ENCODE measurements at places on chromosomes 3 and 15.

DNA sequence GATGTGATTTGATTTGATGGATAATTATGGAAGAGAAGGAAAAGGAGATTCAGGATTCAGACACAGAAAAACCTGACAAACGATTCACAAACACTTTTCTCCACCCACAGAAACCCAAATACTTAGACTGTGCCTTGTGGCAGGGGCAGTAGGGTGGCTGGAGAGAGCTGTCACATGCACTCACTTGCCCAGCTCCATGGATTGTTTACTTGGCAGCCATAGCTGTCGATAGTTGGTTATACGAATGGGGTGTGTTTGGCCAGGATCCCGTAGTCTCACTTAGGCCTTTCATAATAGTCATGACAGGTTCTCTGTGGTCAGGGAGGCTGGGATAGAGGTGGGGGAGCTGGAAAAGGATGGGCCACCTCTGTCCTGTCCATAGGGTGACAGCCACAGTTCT, 76.9 kb downstream of the CACNA1D start:
- DNase-seq = no peak

GRCh38 chr3:17054982-17055343, 170.2 kb downstream of the PLCL2 start:
- no peak for DNase-seq

- no peak for DNase-seq
Observed at GRCh38 chr3:21879184-21879886, 128.3 kb upstream of the ZNF385D start.

GRCh38 chr3:133655731-133656515, 5.8 kb downstream of the TOPBP1 start:
- DNase-seq = no peak

DNA sequence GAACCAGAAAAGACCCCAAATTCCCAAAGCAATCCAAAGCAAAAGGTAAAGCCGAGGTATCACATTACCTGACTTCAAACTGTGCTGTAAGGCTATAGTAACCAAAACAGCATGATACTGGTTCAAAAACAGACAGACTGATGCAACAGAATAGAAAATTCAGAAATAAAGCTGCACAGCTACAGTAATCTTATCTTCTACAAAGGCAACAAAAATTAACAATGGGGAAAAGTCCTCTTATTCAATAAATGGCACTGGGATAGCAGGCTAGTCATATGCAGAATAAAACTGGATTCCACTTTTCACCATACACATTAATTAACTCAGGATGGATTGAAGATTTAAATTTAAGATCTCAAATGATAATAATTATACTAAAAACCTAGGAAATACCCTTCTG, 392.6 kb upstream of the CBLB start:
- DNase-seq = no peak

GRCh38 chr3:112127522-112128494, 5.2 kb downstream of the GCSAM start:
- no peak for DNase-seq

DNA sequence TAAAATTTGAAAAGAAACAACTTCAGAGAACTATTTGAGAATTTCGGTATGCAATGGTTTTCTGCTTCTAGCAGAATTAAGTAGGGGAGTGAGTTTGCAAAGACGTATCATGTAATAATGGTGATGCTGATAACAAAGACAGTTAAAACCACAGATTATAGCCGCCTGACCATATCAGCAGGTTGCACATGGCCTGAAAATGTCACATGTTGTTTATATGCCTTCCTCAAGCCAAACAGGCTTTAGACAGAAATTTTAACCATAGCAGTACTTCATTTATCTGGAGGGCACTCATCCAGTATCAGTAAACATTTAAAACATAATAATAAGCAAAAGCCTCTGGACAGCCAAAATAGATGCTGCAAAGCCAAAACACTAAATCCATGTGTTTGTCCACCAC, 131.7 kb downstream of the RYR3 start:
- DNase-seq = no peak

DNA sequence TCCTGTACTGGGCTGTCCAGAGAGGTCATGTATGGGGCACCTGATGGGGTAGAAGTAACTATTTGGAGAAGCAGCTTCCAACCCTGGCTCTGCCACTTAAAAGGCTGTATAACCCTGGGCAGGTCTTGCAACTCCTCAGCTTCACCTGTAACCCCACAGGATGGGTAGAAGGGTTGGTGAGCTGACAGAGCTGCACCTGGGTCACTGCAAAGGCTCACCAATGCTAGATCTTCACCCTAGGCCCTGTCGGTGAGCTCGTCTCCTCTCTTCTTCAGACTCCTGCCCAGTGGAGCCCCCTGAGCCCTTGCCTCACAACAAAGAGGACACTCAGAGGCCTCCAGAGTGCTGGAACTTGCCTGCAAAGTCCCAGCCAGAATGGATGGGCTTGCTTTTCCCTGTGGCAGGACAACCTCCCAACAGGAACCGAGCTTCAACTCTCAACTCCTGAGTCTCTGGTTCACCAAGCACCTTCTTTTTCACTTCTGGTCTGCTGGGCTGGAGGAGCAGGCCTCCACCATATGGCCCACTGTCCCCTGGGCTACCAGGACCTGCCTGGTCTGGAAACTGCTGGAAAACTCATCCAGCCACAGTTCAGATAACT, 45.9 kb downstream of the XXYLT1 start:
- DNase-seq = no peak

- DNase-seq = no peak
Observed at GRCh38 chr3:153072382-153072781, 89.6 kb upstream of the RAP2B start.

- DNase-seq = no peak
Observed at GRCh38 chr3:126463521-126463920, 12.2 kb downstream of the ZXDC start.

GRCh38 chr15:51320843-51321242, 17.6 kb downstream of the CYP19A1 start:
- DNase-seq = no peak

- DNase-seq = peak; percentile 21
Observed at GRCh38 chr3:15329046-15330005, 3.1 kb downstream of the SH3BP5 start.

DNA sequence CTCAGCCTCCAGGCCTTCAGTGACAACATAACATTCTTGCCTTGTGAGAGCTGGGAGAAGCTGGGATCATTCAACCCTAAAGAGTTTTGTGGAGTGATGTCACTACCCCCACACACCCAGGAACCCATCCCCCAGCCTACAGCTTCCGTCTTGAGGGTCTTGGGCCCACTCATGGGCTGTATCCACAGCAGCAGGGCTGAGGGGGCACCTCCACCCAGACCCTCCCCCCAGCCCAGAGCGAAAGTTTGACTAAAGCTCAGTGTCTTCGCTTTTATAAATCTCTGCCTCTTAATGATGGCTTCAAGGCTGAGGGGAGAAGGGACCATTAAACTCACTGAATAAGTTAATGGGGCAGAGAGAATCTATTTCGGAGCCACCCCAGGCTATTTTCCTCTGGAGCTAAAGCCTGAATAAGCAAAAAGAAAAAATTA, 23.8 kb downstream of the NTRK3 start:
- no peak for DNase-seq

DNA sequence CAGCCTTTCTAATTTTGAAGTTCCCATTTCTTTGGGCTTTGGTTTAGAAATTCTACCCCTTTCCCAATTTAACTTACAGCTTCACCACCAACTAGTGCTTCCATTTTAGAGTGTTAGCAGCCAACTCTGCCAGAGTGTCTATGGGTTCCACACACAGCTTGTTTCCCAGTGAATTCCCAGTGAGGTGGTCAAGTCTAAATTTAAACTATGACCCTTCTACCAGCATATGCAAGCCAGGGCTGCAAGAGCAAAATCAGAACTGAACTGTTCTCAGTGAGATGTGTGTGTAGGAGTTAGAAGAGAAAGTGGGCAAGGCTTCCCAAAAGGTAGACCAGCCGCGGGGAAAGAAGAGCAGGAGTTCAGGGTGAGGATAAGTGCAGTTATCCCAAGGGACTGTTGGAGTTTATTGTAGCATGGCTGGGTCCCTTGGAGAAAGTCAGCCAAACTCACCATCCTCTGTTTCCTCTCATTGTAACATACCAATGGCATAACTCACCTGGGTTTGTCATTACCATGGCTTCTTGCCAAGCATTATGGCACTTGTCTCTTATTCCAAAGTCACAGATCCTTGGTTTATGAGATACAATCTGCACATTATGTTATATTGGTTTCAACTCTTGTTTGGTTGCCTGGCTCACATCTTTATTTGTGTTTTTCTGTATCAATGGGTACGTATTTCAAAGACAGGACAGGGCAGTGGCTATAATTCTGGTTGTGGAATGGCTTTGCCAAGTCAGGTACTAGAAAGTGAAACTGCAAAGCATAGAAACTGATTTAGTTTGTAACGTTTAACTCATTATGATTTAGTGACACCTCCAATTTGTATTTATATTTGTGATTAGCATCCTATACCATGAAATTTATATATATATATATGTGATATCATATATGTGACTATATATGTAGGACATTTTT, 130.2 kb upstream of the UMPS start:
- no peak for DNase-seq

- DNase-seq = no peak
Observed at GRCh38 chr3:84789961-84790360, 168.8 kb upstream of the CADM2 start.

- DNase-seq = peak; percentile 94
Observed at GRCh38 chr3:44355362-44356033, 16.9 kb downstream of the TCAIM start.

- DNase-seq = no peak
Observed at GRCh38 chr3:49968346-49968745, 28.4 kb downstream of the RBM6 start.

- no peak for DNase-seq
Observed at GRCh38 chr3:134904241-134904771, 109.2 kb downstream of the EPHB1 start.

- no peak for DNase-seq
Observed at GRCh38 chr3:53232641-53233377, 23.0 kb downstream of the TKT start.

GRCh38 chr3:177811112-177811511, 613.8 kb upstream of the TBL1XR1 start:
- no peak for DNase-seq

DNA sequence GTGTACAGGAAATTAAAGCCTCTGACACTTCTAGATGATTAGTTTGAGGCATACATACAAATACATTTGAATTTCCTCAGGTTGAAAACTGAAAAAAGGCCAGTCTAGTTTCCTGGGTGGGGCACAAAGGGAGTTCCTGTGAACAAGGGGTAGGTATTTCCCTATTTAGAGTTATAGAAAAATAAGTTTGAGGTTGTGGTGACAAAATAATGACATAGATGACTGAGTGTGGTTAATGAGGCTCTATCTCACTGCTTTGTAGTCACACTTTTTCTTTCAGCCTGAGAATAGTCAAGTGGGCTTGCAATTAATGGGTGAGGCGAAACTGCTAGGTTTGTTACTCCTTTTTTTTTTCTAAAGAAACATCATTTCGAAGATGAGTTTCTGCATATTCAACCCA, 4.3 kb downstream of the SLCO3A1 start:
- no peak for DNase-seq

GRCh38 chr3:24829629-24830229, 335.1 kb upstream of the THRB start:
- peak; percentile 7 for DNase-seq

DNA sequence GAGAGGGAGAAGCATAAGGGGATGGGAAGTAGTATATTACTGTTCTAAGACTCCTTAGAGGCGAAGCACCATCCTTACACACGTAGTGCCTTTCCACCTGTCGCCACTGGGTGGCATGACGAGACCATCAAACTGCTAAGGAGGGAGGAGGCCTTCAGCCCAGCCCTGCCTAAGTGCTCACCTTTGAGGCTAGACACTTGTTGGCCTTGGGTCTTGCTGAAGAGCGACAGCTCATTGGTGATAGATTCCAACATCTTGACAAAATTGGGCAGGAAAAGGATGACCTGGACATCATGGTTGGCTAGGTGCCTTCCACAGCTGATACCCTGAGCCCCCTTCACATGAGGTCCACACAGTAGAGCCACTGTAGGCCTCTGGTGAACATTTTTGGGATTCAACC, 19.6 kb downstream of the CLK3 start:
- peak; percentile 61 for DNase-seq

DNA sequence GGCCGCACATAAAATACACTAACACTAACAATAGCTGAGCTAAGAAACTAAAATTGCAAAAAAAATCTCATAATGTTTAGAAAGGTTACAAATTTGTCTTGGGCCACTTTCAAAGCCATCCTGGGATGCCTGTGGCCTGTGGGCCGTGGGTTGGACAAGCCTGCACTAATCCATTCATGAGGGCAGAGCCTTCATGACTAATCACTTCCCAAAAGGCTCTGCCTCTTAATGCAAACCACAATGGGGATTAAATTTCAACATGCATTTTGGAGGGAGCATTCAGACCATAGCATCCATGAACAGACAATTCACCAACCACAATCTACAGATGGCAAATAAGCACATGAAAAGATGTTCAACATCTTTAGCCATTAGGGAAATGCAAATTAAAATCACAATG, 128.2 kb downstream of the SUCLG2 start:
- DNase-seq = peak; percentile 94

GRCh38 chr15:65963358-65963757, 94.1 kb downstream of the RAB11A start:
- no peak for DNase-seq

DNA sequence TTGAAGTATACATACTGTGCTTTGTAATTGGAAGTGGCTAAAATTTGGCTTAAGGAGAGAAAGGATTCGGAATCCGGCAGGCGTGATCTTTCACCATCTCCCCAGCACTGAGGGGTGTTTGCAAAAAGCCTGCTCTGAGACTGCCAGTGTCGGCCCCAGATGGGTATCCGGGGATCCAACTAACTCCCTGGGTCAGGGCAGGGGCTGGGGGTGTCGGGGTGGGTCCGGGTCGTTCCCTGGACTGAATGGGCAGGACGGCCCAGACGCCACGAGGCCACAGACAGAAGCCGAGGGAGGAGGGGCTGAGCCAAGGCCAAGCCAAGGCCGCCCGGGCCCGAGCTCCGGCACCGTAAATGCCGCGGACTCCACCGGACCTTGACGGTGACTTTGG, 349 bp downstream of the PPIB start:
- DNase-seq = no peak

GRCh38 chr15:41476416-41477048, 17.1 kb upstream of the ITPKA start:
- DNase-seq = peak; percentile 44

DNA sequence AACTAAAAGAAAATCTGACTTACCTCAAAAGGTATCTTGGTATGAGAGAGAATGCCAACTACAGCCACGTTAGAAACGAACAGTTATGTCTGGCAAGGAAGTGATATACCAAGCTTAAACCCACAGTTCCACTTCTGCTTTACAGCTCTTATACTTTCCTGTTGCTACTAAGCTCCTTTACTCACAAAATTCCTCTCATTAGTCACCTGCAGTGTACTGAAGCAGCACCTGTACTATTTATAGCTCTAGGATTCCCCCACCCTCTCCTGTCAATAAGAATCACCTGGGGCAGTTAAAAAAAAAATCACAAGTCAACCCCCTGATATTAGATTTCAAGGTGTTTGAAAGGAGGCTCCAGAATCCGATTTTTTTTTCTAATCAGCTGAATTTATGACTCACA, 2.9 kb upstream of the TMEM266 start:
- DNase-seq = no peak

- no peak for DNase-seq
Observed at GRCh38 chr3:110577854-110578253, 493.8 kb upstream of the NECTIN3 start.

All from iris pigment epithelial cell (primary cell).